ENCODE measurements at places on chromosomes 7 and 10.

DNA sequence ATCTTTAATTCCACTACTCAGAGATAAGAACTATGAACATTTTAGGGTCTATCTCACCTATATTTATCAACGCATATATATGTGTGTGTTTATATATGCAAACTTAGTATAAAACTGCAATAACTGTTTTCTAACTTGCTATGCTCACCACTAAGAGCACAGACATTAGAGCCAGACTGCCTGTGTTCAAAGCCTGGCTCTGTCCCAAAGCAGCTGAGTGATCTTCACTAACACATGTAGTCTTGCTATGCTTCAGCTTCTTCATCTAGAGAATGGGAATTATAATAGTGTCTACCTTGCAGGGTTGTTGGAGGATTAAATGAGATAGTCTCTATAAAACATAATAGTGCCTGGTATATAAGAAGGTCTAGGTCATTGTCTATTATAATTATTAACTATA, 165.5 kb downstream of the MAGI2 start:
- DNase-seq: no peak

DNA sequence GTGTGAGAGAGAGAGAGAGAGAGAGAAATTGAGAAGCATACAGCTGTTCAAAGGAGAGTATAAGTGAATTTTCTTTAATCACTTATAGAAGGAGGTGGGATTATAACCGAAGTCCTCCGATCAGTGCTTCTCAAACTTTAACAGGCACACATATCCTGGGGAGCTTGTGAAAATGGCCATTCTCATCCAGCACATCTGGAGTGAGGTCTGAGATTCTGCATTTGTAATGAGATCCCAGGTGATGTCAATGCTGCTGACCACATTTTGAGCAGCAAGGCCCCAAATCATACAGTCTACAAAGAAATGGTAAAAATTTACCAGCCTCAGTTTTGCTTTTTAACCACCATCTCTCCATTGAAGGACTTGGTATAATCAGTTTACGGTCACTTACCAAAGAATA, 219.0 kb downstream of the PTEN start:
- no peak for DNase-seq

DNA sequence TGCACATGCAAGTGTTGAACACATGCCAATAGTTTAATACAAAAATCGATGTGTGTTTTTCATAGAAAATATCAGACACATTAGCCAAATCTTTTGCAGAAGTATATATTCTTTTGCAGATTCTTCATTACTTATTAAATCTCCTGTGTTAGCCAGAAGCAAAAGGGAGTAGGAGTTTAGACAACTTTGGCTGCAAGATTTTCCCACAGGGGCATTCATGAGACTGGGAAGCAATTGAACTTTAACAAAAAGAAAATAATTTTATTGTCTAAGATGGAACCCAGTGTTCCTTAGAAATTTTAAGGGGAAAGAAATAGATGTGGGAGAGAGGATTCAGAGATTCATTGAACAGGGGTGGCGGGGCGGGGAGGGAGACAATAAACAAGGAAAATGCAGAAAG, 1336.0 kb downstream of the GATA3 start:
- no peak for DNase-seq

DNA sequence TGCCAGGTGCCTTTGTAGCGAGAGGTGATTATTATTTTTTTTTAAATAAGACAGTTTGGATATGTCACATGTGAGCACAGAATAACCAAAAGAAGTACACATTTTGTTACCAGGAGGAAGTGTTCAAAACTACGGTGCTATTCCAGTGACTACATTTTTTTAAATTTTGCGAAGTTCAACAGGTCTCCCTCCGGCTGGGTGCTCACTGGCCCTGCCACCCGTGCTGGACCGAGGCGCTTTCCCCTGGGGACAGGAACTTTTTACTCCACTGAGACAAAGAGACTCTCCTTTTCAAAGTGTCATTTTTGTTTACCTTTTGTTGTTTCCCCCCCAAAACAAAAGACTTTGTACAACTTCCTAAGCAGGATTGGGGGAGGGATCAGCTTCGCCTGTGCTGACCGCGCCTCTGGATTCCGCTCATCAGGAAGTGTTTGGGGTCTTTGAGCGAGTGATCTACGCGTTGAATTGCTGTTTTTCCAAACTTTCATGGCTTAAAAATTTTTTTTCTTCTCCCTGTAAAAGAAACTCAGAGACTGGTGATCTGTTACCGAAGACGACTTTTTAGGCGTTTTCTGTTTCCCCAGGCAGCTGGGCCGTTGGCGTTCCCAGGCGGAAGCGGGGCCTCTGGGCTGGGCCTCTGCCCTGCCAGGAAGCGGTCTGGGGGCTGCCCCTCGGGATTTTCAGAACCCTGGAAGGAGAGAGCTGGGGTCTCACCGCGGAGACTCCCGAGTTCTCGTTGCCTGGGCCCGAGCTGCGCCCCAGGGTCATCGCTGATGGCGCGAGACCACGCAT, 7.2 kb downstream of the EN2 start:
- no peak for DNase-seq

DNA sequence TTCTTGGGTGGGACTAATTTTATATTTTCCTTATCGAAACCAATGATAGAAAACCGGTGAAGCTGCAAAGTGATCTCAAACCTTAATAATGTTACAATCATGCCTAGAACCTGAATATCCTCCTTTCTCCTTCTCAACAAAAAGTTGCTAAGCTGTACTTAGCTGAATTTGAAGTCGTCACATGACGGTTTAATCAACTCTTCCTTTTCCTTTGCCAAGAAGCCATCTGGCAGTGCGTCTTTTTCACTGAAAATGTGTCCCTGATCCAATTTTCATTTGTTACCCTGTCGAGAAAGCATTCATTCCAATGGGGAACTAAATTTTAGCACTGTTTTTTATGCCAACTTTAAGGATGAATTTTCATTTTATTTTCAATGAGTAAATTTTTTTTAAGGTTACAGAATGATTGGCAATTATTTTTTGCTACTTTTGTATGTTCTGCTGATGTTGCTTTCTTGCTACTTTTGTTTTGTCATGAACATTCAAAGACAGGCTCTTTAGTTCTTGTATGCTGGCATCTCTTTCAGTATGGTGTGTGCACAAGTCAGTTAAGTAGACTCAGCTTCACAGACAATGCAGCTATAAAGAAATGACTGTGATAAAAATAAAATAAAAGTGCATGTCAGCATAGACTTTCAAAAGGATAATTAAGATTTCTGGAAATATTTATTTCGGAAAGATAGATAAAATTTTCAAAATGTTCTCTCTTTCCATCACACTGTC, 980.0 kb downstream of the DNAJB9 start:
- no peak for DNase-seq

- DNase-seq: no peak
Measured at GRCh38 chr10:102261842-102262241, 16.5 kb downstream of the GBF1 start.

GRCh38 chr7:101547916-101548661, 81.0 kb downstream of the MYL10 start:
- no peak for DNase-seq

GRCh38 chr10:93416824-93417223, 65.3 kb downstream of the MYOF start:
- DNase-seq: no peak

- DNase-seq: peak; percentile 70
Measured at GRCh38 chr7:32921896-32922295, 30.3 kb upstream of the KBTBD2 start.

DNA sequence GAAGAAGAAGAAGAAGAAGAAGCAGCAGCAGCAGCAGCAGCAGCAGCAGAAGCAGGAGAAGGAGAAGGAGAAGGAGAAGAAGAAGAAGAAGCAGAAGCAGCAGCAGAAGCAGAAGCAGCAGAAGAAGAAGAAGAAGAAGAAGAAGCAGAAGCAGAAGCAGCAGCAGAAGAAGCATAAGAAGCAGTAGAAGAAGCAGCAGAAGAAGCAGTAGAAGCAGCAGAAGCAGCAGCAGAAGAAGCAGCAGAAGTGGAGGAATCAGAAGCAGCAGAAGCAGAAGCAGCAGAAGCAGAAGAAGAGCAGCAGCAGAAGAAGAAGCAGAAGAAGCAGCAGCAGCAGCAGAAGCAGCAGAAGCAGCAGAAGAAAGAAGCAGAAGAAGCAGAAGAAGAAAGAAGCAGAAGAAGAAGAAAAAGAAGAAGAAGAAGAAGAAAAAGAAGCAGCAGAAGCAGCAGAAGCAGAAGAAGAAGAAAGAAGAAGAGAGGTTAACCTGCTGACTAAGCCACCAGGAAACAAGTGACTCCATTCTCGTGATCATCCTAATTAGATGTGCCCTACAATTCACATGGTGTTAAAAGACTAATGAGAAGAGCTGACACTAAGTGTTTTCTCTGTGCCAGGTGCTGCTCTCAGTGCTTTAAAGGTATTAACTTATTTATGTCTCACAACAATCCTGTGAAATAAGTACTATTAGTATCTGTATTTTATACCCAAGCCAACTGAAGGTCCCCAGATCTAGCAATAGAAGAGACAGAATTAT, 11.6 kb downstream of the CDNF start:
- no peak for DNase-seq

DNA sequence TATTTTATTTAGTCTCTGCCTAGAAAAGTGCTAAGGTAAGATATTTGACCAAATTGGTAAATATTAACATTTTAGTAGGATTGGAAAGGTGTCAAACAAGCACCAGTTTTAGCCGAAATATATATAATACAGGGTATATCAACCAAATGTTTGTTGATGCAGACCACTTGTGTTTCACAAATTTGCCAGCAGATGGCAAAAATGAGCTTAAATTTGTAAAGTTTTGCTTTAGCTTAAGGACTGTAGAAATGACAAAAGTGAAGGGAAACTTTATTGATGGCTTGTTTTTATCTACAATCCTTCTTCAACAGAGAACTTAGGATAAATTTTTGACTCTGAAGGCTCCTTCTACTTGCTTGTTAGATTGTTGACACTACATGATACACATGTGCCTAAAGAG, 4.8 kb upstream of the POLR1F start:
- peak; percentile 69 for DNase-seq

- DNase-seq: peak; percentile 30
Measured at GRCh38 chr10:4303045-4303444, 518.0 kb upstream of the KLF6 start.

- DNase-seq: peak; percentile 14
Measured at GRCh38 chr10:27723436-27723835, 22.2 kb downstream of the MKX start.

GRCh38 chr10:77186936-77187335, 450.7 kb downstream of the KCNMA1 start:
- peak; percentile 51 for DNase-seq

DNA sequence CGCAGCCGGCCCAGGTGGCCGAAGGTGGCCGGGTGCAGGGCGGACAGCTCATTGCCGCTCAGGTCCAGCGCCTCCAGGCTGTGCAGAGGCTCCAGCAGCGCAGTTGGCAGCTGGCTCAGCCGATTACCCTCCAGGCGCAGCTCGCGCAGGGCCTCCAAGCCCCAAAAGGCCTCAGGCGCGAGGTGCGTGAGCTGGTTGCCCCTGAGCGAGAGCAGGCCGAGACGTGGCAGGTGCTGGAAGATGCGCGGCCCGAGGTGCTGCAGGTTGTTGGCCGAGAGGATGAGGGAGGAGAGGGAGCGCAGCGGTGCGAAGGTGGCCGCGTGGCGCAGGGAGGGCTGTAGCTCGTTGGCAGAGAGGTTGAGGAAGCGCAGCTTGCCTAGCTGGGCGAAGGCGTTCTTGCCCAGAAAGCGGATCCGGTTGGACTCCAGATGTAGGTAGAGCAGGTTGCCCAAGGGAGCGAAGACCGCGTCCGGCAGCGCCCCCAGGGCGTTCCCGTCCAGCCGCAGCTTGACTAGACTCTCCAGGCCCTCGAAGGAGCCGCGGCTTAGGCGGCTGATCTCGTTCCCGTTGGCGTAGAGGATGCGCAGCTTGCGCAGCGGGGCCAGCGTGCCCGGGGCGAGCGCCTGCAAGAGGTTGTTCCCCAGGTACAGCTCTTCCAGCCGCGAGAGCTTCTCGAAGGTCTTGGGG, 923 bp downstream of the TRIL start:
- no peak for DNase-seq

DNA sequence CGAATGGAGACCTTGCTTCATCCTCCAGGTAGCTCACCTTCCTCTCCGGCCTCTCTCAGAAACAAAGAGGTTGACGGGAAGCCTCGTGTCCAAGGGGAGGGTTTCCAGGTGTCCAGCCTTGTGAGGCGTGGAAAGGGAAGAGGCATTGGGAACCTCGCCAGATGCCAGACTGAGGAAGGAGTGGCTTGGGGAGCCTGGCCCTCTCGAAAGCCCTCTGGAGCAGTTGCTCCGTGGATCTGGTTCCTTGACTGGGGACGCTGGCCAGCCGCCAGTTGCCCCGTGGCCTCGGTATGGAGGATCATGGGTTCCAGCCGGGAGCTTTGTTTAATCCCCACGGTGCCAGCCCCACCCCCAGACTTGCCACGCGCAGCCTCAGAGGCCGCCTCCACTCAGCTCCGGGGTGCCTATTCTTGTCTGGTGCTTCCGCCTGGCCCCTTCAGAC, 30.3 kb upstream of the SUN1 start:
- no peak for DNase-seq

GRCh38 chr10:103145860-103146466, 47.1 kb downstream of the NT5C2 start:
- DNase-seq: peak; percentile 69

DNA sequence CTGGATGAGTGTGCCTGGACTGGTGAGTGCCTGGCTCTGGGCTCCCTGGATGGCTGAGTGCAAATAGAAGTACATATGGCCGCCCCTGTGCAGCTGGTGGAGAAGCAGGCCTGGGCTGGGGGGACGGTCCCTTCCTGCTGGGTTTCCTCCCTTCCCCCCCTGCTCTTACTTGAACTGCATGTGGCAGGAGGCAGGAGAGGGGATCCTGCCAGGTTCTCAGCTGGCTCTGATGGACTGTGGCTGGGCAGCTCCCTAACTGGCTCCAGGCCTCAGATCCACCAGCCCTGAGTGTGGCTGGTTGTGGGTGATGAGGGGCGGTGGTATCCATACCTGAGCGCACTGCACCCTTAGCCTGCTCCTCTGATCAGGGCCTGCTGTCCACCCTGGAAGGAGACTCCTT, 26.9 kb downstream of the ADCY1 start:
- no peak for DNase-seq

- DNase-seq: no peak
Measured at GRCh38 chr7:146956321-146956720, 839.7 kb downstream of the CNTNAP2 start.

GRCh38 chr10:22934726-22935125, 6.9 kb downstream of the ARMC3 start:
- DNase-seq: no peak

GRCh38 chr7:95586951-95587301, 9.4 kb downstream of the PDK4 start:
- no peak for DNase-seq

DNA sequence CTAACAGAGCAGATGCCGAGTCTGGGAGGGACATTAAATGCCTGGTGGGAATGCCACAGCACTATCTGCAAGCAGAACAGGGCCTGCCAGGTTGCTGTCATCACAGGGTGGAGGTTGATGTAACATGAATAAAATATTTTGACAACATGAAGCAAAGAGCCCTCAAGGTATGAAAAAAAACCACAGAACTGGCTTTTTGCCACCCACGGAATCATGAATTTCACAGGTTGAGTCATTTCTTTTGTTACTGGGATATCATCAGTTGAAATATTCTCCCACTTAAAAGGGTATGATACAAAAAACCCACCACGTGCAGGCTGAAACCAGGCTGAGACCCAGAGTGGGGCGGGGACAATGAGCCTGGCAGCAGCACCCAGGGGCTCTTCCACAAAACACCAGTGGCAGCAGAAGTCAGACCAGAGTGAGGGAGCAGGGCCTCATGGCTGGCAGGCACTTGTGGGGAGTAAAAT, 220.1 kb downstream of the TNS3 start:
- DNase-seq: peak; percentile 91

Measured in ELR (cell line).